ENCODE measurements at places on chromosomes 5 and 9.

GRCh38 chr5:139684350-139684880, 36.3 kb downstream of the CXXC5 start:
- no peak for DNase-seq

DNA sequence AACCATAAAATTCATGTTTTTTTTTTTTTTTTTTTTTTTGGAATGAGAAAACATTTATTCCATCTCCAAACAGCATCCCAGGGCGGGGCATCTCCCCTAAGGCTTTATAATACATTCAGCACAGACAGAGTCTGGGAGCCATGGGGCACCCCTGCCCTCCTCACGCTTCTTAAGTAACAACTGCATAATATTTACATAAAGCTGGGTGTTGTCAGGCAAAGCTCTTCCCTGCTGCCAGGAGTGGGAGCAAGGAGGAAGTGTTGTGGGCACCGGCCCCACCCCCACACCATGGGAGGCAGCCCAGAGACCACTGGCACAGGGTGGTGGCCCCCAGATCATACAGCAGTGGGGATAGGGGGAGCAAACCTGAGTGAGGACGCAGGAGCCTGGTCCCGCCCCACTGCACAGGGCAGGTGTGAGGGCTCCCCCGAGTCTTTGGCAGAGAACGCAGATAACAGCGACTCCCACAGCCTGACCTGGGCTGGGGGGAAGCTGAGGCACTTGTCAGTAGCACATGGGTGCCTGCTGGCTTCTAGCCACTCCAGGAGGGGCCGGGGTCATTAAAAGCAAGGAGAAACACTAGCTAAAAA, 86.1 kb upstream of the CEP78 start:
- DNase-seq: no peak

DNA sequence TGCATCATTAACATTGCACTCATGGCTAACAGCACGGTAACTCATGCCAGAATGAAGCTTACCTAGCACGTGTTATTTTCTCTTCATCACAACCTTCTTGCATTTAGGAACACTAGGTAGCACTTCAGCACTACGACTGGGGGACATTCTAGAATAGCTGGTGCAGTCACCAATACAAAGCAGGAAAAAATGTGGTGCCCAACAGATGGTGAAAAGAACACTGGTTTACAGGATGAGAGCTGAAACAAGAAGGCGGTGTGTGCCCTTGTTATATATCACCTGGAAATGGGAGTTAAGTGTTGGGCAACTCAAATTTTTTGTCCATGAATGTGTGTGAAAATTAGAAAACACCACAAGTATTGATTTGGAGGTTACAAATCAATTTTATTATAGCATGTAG, 30.0 kb downstream of the GALNT12 start:
- no peak for DNase-seq

GRCh38 chr5:34597034-34598027, 58.8 kb upstream of the RAI14 start:
- no peak for DNase-seq

DNA sequence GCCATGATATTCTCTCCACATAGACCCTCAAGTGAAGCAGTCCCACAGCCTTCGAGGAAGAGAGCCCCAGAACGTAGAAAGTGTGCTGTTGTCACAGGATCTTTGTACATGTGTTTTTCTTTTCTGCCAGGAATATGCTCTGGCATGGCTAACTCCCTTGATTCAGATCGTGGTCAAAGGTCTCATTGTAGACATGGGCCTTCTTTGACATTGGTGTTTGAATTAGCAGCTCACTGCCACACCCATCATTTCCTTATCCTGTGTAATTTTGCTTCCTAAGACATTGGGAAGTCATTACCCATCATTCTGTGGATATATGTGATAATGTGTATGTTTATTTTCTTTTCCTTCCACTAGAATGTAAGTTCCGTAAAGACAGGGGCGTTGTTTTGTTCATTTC, 25.5 kb downstream of the MTRR start:
- no peak for DNase-seq

DNA sequence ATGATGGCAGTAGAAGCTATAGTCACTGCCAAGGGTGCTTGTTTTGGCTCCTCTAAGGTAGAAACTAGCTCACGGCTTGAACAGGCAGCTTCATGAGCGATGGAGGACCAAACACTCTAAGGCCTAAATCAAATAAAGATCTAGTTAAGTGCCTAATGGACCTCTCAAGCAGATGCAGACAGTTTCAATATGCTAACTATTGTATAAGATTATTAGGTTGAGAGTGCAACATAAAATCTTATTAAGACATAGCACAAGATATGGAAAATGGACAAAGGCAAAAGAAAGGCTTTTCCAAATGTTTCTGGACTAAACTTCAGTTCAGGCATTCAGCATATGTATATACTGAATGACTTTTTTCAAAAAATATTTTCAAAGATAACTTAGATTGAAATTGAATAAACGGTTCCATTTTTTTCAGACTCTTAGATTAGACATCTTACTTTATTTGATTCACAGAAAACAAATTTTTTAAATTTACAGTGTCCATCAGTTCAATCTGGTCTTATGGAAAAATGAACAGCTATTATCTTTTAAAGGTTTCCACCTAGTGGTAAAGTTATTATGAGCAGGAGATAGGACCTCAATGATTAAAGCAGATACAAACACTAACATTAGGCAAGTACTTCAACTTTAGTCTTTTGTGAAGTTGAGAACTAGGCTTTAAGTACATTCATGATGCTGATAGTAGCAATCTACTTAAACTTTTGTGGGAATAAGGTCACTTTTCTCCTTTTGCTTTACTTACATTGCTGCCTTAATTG, 1167.7 kb downstream of the MAT2B start:
- DNase-seq: no peak

GRCh38 chr9:12801663-12802062, 26.8 kb downstream of the LURAP1L start:
- no peak for DNase-seq

DNA sequence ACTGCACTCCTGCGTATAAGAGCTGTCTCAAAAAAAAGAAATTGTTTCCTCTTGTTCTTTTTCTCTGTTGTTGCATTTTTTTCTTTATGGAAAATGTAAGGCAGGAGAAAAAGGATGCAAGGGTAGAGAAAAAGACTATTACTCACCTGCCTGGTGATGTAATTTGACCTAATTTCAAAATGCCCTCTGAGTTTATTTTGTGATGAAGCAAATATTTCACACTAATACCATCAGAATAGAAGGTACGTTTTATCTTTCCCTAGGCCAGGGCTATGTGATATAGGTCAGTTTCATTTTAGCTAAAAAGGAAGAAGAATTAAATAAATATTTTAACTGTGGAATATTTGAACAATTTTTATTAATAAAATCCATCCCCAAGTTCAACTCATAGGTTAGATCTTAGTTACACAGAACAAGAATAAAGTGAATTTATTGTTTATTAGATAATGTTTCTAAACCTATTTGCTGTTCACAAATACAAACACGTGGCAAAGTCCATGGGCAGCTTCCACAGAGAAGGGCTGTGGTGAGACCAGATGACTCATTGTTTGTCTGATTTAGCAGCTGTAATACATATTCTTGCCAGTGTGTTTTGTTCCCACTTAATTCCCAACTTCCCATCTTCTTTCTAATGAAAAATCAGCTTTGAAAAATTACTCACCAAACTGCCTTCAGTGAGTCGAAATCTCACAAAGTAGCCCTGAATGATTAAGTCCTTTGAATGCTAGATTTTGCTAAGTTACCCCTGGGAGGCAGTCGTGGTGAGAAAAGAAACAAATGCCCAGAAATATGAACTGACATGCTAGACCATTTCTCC, 52.8 kb upstream of the CCDC112 start:
- DNase-seq: peak; percentile 47

DNA sequence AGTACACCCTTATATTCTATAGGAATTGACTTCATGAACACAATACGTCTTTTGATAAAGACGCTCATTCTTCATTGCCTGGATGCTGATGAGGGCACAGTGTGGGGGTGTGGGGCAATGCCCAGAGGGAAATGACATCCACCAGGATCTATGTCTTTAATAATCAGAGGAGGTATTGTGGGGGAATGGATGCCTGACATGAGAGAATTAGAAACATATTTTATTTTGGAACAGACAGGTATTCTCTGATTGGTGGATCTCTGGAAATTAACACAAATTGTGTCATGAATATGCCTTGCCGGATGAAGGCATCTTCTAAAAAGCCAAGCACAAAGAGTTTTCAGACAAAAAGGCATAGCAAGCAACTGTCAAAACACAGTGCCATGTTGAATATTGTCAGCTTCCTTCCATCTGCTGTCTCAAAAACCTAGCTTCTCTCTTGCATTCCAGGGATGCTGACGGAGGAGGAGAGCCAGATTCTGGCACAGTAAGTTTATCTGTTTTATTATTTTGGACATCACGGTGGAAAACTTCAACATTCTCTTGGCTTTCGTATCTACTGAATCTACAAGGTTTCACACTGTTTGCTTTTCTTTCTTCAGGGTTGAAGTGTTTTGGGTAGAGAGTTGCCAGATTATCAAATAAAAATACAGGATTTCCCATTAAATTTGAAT, 3.9 kb upstream of the C5orf58 start:
- no peak for DNase-seq

GRCh38 chr5:50740832-50741231, 74.4 kb downstream of the PARP8 start:
- DNase-seq: no peak

DNA sequence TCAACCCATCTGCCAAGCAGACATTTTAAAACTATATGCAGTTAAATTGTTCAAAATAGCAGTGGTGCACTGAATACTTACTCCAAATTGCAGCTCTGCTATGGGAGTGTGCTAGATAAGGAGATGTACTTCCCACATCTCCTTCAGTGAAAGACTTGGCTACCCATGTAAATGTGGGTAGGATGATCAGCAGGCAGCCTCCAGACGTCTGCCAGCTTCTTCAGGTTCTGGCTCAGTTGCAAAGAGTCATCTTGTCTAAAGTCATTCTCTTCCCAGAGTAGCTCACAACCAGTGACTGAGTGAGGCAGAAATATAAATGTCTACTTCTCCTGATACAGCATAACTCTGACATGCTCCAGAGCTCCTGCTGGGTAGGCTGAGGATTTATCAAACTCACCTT, 1050.0 kb upstream of the CDH10 start:
- DNase-seq: no peak

- peak; percentile 51 for DNase-seq
Measured at GRCh38 chr5:131795879-131796792, 681 bp downstream of the FNIP1 start.

GRCh38 chr5:81601919-81602318, 149.0 kb downstream of the SSBP2 start:
- DNase-seq: no peak

DNA sequence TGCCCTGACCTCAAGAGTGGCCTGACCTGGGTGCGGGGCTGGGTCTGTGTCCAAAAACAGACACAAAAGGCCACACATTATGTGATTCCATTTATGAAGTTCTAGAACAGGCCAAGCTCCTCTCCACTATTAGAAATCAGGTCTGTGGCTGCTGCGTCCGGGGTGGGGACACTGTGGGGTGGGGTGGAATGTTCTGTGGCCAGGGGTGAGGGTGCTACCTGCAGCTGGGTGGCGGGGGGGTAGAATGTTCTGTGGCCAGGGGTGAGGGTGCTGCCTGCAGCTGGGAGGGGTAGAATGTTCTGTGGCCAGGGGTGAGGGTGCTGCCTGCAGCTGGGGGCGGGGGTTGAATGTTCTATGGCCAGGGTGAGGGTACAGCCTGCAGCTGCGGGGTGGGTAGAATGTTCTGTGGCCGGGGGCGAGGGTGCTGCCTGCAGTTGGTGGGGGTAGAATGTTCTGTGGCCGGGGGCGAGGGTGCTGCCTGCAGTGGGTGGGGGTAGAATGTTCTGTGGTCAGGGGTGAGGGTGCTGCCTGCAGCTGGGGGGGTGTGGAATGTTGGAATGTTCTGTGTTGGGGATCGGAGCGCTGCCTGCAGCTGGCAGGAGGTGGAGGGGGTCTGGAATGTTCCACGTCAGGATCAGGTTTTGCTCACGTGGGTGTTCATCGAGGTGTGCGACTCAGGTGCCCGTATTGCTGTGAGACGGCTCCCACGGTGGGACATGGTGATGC, 8.3 kb downstream of the LCN12 start:
- no peak for DNase-seq

DNA sequence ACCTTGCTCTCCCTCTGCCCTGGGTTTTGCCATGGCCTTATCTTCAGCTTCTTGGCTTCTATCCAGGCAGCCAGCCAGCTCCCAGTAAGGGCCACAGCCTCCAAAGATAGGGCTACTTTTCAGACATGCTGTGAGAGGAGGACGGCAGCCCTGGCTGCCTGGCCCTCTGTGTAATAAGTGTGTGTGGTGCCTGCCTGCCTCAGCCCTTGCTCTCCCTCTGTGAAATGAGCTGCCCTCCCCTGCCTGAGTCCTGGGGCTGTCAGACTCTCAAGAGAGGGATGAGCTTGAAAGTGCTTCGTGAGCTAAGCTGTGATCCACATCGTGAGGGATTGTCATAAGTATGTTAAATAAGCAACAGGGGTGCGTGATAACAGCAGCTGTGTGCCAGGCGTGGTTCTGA, 8.1 kb downstream of the NDST1 start:
- peak; percentile 65 for DNase-seq

- DNase-seq: peak; percentile 72
Measured at GRCh38 chr9:91681461-91682305, 258.1 kb upstream of the NFIL3 start.

GRCh38 chr5:131644370-131644769, 9.3 kb upstream of the RAPGEF6 start:
- DNase-seq: no peak

DNA sequence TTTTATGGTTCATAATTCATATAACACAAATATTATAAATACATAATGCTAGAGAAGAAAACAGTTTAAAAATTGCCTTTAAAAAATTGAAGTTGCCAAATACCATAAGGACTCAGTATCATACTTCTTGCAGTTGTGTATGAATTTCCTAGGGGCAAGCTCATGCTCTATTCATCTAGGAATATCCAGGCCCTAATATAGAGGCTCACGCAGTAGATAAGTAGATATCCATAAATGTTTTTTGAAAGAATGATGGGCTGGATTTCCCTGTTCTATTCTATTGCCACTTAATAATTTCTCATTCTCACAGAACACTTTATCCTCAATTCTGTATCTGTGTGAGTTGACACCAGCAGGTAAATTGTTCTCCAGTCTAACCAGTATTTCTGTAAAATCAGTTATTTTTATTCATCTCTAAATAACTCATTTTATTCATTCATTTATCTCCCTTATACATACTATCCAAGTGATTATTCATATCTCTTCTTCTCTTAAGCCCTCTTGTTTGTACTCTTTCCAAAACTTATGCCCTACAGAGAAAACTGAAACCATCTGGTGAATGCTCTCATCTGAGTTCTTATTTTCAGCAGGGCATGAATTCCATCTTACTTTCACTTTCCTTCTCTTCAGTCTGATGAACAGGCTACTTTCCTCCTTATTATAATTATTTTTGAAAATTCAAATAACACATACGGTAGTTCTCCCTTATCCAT, 97.1 kb downstream of the SLC44A1 start:
- no peak for DNase-seq

DNA sequence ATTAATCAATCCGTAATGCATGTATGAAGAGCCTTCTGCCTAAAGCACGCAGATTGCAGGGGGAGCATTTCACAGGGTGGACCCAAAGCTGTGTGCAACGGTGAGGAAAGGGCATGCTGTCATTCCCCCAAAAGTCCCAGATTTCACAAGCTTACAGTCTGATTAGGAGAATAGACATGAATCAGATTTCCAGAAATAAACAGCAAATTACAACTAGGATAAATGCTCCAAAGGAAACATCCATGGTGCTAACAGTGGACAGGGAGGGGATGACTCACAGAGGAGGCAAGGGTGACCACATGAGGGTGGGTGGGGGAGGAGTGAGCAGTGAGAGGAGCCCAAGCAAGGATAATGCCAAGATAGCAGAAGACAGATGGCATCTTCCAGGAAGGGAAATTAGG, 258.4 kb upstream of the TAS2R1 start:
- DNase-seq: no peak
